ENCODE measurements at places on chromosomes 16 and 17.

DNA sequence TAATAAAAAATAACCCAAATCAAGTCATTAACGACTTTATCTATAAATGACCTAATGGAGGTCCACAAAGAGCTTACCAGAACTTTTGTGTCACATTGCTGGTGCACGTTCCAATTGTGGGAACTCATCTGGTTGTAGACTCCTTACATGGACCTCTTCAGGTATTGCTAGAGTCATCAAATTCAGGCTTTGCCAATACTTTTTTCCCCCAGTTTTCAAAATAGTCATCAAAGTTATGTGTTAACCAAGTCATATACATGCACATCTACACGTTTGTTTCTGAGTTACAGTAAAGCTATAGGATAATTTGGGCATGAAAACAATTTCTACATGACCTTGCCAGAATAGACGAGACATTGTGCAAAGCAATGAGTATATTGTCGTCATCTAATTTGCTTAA is 76.2 kb upstream of the ADAMTS18 start:
- DNase-seq: no peak

GRCh38 chr17:7929158-7930023 is at the start of gene KCNAB3:
KCNAB3 (minus strand) TSS chr17:7929856; CDS start chr17:7929435, 421 bp downstream.
- peak; percentile 50 for DNase-seq

DNA sequence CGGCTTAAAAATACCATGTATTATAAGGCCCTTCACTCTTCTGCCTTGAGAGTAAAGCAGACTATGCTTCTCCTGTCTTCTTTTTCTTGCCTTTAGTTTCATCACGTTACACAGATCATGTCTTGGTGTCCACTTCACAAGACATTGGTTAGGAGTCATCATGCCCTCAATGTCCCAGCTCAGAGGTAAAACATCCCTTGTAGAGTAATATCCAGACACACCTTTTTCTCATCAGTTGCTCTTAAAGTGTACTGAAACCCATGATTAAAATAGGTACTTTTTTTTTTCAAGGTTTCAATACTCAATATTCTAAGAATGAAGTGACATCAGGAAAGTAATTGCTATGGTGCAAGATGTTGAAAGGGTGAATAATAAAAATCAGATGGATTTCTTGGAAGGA is 267.8 kb downstream of the PMP22 start:
- no peak for DNase-seq

- no peak for DNase-seq
Measured at GRCh38 chr17:58818654-58819053, 63.0 kb downstream of the PPM1E start.

- DNase-seq: no peak
Measured at GRCh38 chr16:31268033-31268365, 8.2 kb downstream of the ITGAM start.

GRCh38 chr17:77245162-77245926 is 104.6 kb downstream of the SEC14L1 start:
- DNase-seq: no peak
